ENCODE measurements at places on chromosomes 4 and X.

DNA sequence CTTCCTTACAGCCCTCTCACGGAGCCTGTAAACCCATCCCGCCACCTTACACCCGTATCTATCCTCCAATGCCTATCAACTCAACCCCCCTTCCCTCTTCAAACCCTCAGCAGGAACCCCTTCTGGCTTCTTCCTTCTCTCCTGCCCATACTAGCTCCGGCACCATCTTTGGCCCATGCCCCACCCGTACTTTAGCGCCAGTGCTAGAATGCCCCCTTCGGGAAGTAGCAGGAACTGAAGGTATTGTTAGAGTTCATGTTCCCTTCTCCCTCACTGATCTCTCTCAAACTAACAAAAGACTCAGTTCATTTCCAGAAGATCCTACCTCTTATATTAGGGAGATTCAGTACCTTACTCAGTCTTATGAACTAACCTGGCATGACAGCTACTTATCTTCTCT, 2.7 kb upstream of the UGT2B15 start:
- no peak for DNase-seq

- DNase-seq, result no peak
Measured at GRCh38 chr4:26862381-26862915, 1.8 kb downstream of the STIM2 start.

- DNase-seq, result no peak
Measured at GRCh38 chr4:53711926-53712325, 120.6 kb upstream of the LNX1 start.

DNA sequence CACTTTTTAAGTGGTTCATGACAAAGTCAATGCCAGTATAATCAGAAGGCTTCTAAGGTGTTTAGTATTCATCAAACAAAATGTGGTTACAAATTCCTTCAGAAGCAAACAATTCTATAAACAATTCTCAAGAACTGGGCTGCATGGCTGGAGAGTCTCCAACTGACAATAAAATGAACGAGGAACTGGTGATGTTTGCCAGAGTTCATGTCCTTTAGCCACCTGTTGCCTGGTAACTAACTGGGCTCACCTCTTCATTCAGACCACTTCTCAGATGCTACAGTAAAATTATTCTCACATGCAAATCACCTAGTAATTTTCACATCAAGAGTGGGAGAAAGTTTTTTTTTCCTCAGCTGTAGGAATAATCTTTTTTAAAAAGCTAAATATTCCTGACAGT, 53.3 kb downstream of the CAMK2D start:
- no peak for DNase-seq

DNA sequence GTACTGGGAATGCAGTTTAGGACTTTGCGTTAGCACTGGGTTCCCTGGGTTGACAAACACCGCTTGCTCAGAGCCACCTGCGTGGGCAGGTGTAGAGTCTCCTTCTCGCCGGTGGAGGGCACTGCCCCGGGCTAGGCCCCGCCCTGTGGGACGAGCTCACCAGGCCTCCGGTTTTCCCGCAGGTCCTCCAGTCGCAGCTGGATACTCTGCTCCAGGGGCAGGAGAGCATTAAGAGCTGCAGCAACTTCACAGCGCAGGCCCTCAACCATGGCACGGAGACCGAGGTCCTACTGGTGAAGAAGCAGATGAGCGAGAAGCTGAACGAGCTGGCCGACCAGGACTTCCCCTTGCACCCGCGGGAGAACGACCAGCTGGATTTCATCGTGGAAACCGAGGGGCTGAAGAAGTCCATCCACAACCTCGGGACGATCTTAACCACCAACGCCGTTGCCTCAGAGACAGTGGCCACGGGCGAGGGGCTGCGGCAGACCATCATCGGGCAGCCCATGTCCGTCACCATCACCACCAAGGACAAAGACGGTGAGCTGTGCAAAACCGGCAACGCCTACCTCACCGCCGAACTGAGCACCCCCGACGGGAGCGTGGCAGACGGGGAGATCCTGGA, 49.2 kb upstream of the MND1 start:
- no peak for DNase-seq

Data from fibroblast of skin of left biceps (primary cell).